ENCODE measurements at places on chromosomes 4 and X. TPM values are rescaled to one million over a fixed set of nuclear protein-coding genes. Genes with fewer than 3 reads are reported as not detected.

KIAA1210 gene
- not detected for total RNA-seq

F8 gene
- total RNA-seq, result 28.4 TPM

MAGEB18 gene
- not detected for total RNA-seq

HPGDS gene
- total RNA-seq, result 3.6 TPM

PPARGC1A gene
- 5.9 TPM for total RNA-seq

TMPRSS11E gene
- total RNA-seq, result not detected

LIMCH1 gene
- 57.6 TPM for total RNA-seq

AMELX gene
- not detected for total RNA-seq

CT47B1 gene
- total RNA-seq, result not detected

RHOXF2 gene
- not detected for total RNA-seq

RBPJ gene
- 80.2 TPM for total RNA-seq

IL1RAPL1 gene
- 10.9 TPM for total RNA-seq

GAGE12F gene
- total RNA-seq, result not detected

SMIM43 gene
- total RNA-seq, result 5.4 TPM

VCX3B gene
- total RNA-seq, result not detected

NAP1L2 gene
- total RNA-seq, result 3.3 TPM

MAML3 gene
- total RNA-seq, result 10.5 TPM

FREM3 gene
- total RNA-seq, result not detected

VCX gene
- not detected for total RNA-seq

FAM47C gene
- not detected for total RNA-seq

MAP7D3 gene
- total RNA-seq, result 23.4 TPM

SGMS2 gene
- 76.6 TPM for total RNA-seq

WNK3 gene
- 1.8 TPM for total RNA-seq

IL13RA1 gene
- 41.4 TPM for total RNA-seq

BCOR gene
- 16.2 TPM for total RNA-seq

DCAF12L2 gene
- total RNA-seq, result not detected

SYAP1 gene
- total RNA-seq, result 20.7 TPM

ARR3 gene
- total RNA-seq, result not detected

LINC00632 gene
- 474 TPM for total RNA-seq

GABRQ gene
- 2.3 TPM for total RNA-seq

FGA gene
- not detected for total RNA-seq

C4orf51 gene
- total RNA-seq, result not detected

NAP1L3 gene
- 2.7 TPM for total RNA-seq

MRPL1 gene
- total RNA-seq, result 29.3 TPM

CXCL5 gene
- not detected for total RNA-seq

PRKX gene
- total RNA-seq, result 34.1 TPM

Measured in tibial nerve (tissue), 4 donors.